ENCODE measurements at places on chromosomes 12 and 14.

DNA sequence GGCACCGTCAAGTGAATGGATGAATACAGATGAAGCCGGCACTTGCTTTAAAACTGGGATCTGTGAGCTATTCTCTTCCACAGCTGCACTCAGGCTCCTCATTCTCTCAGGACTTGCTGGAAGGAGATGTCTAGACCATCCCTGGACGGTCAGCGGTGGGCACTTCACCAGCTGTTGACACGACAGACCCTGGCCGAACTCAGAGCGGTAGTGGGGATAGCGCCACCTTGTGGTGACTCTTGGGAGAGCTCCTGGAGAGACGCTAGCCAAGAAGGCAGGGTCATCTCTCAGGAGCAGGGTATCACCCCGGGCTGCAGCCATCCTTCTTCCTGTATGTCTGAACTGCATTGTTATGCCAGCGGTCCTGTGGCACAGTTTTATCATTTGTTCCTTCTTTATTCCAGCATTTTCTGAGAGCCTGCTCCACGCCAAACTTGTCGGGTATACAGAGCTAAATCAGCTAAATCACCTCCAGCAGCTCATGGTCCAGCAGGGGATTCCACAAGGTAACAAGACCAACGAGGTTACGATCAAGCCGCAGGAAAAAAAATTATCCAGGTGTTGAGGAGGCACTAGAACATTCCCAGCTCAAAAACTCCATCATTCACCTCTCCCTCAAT, 10.0 kb downstream of the WNT1 start:
- DNase-seq: peak; percentile 78

DNA sequence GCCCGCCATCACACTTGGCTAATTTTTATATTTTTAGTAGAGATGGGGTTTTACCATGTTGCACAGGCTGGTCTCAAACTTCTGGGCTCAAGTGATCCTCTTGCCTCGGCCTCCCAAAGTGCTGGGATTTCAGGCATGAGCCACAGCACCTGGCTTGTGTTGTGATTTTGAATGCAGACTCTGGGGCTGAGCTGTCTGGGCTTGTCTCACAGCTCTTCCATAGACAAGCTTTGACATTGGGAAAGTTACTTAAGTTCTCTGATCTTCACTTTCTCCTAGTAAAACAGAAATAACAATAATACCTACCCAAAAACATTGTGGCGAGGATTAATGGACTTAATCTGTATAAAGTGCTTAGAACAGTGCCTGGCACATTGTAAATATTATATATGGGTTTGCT, 36.0 kb downstream of the TMBIM6 start:
- no peak for DNase-seq

DNA sequence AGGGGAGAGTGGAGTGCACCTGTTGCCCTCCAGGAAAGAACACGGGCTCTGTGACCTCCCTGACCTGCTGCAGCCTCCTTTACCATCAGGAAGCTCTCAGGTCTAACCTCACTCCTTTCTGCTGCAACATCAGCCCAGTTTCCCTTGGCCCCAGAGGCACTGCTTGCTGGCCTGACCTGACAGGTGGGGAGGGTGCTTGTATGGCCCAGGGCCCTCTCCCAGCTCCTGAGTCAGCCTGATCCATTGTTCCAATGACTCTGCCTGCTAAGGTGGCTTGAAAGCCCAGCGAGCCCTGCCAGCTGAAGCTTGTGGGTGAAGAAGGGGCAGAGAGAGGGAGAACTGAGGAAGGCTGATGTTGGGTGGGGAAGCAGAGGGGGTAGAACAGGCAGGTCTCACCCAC, 13.2 kb upstream of the KRT78 start:
- no peak for DNase-seq

DNA sequence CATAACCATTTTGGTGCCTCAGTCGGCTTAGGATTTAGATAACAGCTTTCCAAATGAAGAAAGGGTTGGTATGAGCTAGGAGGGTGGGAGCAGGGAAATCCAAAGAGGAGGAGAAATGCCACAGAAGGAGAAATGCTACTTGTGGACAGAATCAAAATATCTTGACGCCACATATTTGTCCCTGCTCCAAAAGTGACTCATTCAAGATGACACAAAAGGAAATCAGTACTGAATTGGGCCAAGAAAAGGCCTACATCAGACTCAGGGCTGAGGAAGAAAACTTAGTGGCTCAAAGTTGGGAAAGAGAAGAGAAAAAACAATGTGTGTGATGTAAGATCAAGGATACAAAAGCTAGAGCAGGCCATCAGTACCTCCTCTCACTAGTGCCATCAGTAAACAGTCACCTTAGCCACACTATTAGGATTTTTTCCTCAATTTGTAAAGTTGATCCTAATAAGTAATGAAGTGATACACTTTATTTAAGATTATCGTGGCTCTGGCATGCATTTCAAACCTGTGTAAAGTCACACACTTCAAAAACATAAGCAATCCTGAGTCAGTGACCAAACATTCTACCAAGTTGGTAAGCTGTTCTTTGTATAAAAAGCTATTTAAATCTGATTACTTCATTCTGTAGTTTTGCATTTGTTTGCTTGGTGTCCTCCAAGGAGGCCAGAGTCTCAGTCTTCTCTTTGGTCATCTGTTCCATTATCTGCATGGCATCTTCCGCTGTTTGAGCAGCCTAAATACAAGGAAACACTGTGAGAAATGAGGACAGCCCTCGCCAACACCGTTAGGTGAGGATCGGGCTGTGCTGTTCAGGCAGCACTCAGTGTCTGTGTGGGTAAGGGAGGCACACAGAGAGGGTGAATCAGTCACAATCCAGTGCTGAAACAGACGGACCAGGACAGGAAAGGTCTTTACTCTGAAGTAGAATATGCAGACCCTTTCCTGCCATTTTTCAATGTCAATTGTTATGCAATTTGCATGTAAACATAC, 52.6 kb upstream of the VPS33A start:
- no peak for DNase-seq

GRCh38 chr14:88386256-88386794, 868 bp downstream of the SPATA7 start:
- DNase-seq: no peak

- DNase-seq: peak; percentile 29
Measured at GRCh38 chr12:127677537-127678131, 589.3 kb upstream of the TMEM132C start.

GRCh38 chr12:62785941-62786559, 148.9 kb downstream of the PPM1H start:
- no peak for DNase-seq

- DNase-seq: no peak
Measured at GRCh38 chr14:71498212-71498611, 434.0 kb upstream of the RGS6 start.

DNA sequence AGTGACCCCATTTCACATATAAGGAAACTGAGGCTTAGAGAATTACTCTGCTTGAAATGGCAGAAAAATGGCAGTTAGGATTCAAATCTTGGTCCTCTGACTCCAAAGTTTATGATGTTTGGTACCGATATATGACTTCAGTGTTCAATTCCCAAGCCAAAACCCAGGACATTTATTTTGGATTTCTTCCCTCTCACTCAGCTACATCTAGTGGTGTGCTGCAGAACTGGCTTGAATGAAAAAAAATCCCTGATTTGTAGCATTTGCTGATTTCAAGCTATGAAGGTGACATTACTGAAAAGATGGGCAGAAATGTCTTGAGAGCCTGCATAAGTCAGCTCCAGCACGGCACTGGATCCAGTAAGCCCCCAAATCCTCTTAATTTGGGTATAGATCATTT, 106.4 kb downstream of the EFCAB11 start:
- DNase-seq: no peak

DNA sequence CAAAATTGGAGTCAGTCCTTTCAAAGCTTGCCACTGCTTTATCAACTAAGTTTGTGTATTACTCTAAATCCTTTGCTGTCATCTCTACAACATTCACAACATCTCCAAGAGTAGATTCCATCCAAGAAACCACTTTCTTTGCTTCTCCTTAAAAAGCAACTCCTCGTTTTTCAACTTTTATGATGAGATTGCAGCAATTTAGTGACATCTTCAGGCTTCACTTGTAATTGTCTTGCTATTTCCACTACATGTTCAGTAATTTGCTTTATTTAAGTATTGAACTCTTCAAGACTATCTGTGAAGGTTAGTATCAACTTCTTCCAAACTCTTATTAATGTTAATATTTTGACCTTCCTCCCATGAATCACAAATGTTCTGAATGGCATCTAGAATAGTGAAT, 747.9 kb downstream of the TMTC2 start:
- DNase-seq: no peak

GRCh38 chr14:24095271-24096068, 1.4 kb downstream of the PCK2 start:
- DNase-seq: peak; percentile 29

DNA sequence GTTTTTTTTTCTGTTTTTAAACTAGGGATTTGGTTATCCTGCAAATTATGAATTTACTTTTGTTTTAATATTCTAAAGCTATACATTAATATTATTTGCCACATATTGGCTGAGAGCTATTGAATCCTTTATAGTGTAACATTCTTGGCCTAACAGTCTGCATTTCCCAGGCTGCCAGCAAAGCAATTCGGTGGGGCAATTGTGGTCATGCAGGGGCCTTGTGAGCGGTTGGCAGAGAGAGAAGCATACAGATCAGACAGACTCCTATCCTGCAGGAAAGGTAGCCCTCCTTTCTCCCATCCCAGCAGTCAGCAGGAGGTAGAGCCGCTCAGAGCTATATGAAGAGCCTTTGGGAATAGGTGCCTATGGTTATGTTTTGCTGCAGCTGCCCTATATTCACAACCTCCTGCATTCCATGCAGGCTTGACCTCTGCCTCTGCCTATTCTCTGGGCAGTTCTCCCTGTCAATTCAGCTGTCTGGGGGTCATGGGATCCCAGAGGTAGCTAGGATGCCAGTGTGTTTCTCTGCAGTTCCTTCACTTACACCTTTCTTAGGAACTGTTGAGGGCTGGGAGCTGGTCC, 144.7 kb downstream of the GPHN start:
- DNase-seq: no peak

DNA sequence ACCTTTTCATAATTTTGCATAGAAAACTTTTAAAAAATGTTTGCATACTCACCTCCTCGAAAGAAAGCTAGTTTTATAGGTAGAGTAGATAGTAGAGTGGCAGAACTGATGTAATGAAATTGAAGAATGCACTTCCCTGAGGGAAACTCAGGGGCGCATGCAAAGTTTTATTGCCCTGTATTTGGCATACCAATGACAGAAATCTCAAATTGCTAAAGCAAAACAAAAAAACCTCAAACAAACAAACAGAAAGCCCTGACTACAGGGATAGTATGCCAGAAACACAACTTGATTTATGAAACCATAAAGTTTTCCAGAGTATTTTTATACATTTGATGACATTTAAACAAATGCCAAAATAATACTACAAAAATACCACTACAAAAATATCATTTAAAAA, 1.8 kb downstream of the RASSF9 start:
- DNase-seq: no peak

DNA sequence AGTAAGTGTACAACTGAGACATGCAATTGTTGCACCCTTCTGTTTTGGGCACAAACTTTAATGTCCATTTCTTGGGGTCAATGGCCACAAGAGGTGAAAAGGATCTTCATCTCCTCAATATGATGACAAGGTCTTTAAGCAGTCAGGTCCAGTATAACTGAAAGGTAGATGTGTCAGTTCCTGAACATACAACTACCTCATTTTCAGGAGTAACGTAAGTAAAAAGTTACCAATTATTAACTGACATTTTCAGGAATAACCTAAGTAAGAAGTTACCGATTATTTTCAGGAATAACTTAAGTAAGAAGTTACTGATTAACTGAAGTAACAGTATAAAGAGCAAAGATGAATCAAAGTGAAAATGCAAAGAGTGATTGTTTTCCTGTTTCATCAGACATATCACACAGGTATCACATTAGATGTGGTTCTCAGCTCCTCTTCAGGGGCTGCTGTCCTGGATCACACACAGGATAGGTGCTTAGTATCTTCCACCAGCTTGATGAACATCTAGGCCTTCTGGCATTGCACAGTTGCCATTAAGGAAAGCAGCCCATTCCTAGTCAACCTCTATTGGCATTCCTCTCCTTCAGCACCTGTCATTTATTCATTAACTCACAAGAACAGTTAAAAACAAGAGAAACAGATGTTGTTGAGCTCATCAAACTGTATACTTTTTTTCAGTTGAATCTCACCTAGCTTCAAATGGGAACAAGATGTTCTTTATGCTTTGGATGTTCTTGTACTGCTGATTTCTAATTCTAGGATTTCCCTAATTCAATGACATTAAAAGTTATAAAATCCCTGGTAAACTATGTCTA, 200.0 kb downstream of the FOXG1 start:
- DNase-seq: no peak

- no peak for DNase-seq
Measured at GRCh38 chr12:73867147-73867546, 670.5 kb upstream of the ATXN7L3B start.

GRCh38 chr14:94342334-94342934, 19.3 kb upstream of the SERPINA6 start:
- DNase-seq: no peak

GRCh38 chr12:21894792-21895595, 46.2 kb downstream of the ABCC9 start:
- DNase-seq: no peak

GRCh38 chr14:99733540-99734405, 49.7 kb downstream of the CYP46A1 start:
- DNase-seq: no peak

GRCh38 chr12:52300796-52301691, 9.7 kb upstream of the KRT81 start:
- no peak for DNase-seq

DNA sequence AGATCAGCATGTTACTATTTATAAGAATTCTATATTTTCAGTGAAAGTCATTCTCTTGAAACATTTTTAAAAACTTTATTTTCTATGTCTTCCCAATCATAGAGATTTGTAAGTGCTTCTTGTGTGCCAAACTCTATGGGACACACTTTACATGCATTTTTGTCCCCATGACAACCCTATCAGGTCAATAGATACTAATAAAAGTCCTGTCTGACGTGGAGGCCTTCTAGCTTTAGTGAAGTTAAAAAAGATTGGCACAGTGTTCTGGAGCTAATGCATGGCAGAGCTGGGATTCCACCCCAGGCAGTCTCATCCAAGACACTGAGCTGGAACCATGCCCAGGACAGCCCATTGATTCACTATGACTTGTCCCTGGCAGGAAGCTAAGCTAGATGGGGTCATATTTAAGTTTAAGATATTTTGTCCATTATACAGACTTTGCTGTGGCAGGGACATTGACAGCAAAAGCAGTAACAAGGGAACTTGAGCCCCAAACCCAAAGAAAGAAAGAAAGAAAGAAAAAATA, 28.1 kb downstream of the TTC6 start:
- no peak for DNase-seq

DNA sequence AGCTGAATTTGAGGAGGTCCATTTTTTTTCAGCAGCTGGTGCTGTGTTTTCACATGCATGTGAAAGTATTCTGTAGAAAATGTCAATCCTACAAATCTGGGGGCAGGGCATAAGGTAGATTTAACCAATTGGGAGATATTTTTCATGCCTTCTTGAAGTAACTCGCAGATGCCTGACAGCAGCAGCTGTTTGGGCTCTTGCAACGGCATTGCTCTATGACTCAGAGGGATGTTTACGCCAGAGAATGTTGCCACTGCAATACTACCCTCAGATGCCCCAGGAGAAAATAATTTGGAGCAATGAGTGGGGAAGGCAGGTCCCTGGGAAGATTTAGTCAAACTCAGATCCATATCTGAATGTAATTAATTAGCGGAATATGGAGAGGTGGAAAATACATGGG, 42.5 kb upstream of the MYBPC1 start:
- no peak for DNase-seq
